IMR-90 (cell line): ENCODE measurements at places on chromosomes 1 and 21. TPM values are rescaled to one million over a fixed set of nuclear protein-coding genes. Genes with fewer than 3 reads are reported as not detected.

TBX19 gene
- 0.18 and 0.28 TPM in 2 replicates for total RNA-seq

PGLYRP3 gene
- not detected in 2 replicates for total RNA-seq

- peak; percentile 6 for DNase-seq
Observed at GRCh38 chr21:44702973-44703730, 6.2 kb downstream of the KRTAP10-12 start.

DNA sequence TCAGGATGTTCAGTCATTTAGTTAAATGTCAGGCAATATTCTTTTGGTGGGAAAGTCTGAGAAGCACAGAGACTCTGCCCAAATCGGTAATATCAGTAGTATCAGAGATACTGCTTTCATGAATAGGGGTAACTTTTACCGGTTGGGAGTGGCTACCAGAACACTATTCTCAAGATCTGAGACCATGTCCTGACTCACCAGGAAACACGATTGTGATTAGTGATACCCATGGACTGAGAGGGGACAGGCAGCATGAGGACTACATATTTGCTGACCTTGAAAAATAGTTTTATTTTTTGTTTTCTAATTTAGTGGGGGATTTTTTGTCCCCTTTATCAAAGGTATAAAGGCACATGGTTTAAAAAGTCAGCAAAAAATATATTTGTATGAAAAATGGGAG is 76.0 kb upstream of the NEK2 start:
- DNase-seq = no peak

DNA sequence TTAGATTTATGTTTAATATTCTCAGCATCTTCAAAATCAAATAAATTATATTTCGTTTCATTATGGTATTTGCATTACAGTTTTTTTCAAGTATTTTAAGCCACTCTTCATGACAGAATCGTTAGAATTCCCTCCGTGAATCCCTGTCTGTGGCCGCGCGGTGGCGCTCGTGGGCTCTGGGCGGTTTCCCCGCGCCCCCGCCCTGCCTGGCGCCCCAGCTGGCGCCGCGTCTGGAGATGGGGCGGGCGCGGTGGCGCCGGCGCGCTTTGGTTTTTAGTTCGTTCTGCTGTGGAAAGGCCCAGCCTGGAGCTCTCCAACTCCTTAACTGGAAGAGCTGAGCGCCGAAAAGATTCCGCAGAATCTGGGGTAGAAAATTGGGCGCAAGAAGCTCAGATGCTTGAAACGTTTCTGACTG is 25.7 kb downstream of the PRMT2 start:
- peak; percentile 82 for DNase-seq

GRCh38 chr1:186609183-186609582 is 71.0 kb downstream of the PTGS2 start:
- no peak for DNase-seq

DNA sequence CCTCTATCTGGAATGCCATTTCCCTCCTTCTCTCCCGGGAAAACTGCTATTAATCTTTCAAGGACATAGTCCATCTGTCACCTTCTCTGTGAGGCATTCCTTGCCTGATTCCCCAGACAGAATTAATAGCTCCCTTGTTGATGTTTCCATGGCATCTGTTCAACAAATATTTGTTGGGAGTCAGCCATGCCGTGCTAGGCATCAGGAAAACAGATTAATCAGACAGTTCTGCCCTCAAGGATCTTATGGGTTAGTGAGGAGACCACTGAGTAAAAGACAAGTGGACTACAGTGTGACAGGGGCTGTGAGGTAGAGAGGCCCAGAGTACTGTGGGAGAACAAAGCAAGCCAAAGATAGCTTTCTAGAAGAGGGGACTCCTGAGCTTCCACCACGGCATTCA is 11.4 kb upstream of the MAGOH start:
- no peak for DNase-seq

GRCh38 chr1:35369922-35370671 is 101.6 kb downstream of the ZMYM4 start:
- DNase-seq = peak; percentile 90

- no peak for DNase-seq
Observed at GRCh38 chr1:106651028-106651762, 405.3 kb upstream of the PRMT6 start.
